SJSA1 (cell line): ENCODE measurements at places on chromosomes 7 and 10.
A peak's percentile ranks its signal among the peaks of the same experiment; 100 is the strongest.

GRCh38 chr10:93180482-93180931, 106.8 kb downstream of the CYP26A1 start:
- DNase-seq = no peak

DNA sequence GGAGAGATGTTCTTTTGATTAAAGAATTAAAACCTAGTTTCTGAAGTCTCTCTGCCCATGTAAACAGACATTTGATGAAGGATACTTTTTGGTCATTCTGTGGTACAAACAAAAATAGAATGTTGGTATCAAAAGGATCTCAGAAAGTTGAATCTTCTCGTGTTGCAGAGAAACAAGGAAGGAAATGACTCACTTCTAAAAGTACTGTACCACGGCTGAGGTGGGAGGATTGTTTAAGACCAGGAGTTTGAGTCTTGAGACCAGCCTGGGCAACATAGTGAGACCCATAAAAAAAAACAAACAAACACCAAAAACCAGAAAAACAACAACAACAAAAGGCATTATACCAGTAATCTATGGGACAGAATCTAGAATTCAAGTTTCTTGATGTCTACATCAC, 69.7 kb downstream of the PRSS58 start:
- DNase-seq = no peak

- DNase-seq = peak; percentile 40
These were observed 51.0 kb upstream of the PPP2R2D start for GRCh38 chr10:131849591-131850382.

- DNase-seq = no peak
These were observed 61.5 kb downstream of the WAC start for GRCh38 chr10:28594406-28594805.

- no peak for DNase-seq
These were observed 18.1 kb upstream of the FAM53B start for GRCh38 chr10:124762281-124762680.

DNA sequence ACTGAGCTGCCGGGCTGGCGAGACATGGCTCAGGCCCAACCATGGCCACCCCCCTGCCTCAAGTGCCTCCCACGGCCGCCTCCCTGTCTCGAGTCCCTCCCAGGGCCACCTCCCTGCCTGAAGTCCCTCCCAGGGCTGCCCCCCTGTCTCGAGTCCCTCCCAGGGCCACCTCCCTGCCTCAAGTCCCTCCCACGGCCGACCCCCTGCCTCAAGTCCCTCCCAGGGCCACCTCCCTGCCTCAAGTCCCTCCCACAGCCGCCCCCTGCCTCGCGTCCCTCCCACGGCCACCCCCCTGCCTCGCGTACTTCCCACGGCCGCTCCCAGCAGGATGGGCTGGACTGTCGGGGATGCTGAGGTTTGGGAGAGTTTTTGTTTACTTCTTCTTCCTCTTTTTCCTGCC, 462.5 kb downstream of the PTPRN2 start:
- no peak for DNase-seq

GRCh38 chr7:113796557-113796956, 122.3 kb downstream of the PPP1R3A start:
- peak; percentile 70 for DNase-seq

DNA sequence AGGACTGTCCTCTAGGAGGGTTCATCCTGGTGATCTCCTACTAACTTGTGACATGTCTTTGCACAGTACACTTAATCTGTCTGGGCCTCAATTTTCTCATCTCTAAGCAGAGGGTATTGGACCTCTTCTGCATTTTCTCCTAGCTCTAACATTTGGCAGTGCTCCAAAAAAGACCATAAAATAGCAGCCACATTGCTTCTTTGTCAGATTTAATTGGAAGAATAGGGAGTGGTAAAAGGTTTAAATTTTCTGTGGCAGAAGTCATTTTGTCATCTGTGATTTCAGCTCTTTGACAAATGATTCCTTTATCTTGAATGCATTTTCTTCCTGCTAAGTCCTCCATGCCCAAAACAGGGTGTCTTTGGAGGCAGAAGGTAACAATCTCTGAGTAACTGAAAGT, 289.9 kb upstream of the LRGUK start:
- DNase-seq = no peak

DNA sequence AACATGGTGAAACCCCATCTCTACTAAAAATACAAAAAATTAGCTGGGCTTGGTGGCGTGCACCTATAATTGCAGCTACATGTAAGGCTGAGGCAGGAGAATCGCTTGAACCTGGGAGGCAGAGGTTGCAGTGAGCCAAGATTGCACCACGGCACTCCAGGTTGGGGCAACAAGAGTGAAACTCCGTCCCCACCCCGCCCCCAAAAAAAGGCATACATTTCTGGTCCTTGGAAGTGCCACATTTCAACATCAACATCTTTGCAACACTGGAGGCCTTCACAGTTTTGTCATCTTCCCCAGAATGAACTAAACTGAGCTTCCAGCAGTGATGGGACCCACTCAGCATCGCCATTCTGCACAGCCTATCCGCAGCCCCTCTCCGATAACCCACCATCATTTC, 36.6 kb downstream of the FAM53B start:
- DNase-seq = no peak

DNA sequence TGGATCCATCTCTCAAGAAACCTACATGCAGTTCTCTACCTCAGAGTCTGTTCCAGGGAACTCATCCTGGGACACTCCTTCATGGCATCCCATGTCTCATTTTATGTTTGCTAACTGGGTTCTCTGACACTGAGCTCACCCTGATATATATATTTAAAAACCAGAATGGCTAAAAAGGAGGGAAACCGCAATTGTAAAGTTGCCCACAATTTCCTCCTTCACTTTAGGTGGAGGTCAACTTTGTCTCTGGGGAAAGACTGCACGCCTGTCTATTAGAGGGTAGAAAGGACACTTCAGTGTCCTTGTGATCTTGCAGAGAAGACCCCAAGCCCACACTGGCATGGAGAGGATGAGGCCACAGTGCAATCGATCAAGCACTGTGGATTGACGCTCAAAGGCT, 131.7 kb downstream of the TEX36 start:
- no peak for DNase-seq

DNA sequence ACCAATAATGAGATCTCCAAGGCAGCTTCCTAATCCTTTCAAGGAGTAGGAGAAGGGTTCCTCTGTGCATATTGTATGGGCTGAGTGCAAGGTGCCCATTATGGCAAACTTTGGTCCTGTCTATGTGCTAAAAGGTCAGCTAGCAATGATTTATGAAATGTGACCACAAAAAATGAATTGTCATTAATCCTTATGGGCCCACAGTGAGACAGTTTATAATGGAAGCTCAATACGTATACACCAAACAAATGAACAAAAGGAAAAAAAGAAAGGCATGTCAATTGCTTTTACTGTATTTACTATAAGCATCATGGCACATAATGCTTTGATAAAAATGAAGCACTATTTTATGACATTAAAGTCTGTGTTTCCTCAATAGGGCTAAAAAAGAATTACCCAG, 54.5 kb downstream of the ELAPOR2 start:
- DNase-seq = no peak

- DNase-seq = no peak
These were observed 59.4 kb downstream of the POM121L12 start for GRCh38 chr7:53094827-53095226.

- no peak for DNase-seq
These were observed 28.7 kb downstream of the MALRD1 start for GRCh38 chr10:19077276-19077675.

DNA sequence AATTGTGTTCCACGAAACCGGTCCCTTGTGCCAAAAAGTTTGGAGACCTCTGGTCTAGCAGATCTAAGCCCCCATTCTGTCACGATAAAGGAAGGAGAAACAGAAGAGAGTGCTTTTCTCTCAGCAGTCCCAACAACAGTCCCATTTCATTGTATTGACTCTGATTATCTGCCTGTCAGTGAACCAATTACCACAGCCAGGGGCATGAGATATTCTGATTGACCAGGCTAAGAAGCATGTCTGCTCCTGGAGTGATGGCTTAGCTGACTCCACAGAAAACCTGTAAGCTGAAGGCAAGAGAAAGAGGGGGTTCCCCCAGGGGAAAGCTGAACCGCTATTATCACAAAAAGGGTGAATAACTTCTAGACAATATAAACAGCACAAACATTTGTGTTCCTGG, 765.4 kb downstream of the SORCS1 start:
- no peak for DNase-seq

DNA sequence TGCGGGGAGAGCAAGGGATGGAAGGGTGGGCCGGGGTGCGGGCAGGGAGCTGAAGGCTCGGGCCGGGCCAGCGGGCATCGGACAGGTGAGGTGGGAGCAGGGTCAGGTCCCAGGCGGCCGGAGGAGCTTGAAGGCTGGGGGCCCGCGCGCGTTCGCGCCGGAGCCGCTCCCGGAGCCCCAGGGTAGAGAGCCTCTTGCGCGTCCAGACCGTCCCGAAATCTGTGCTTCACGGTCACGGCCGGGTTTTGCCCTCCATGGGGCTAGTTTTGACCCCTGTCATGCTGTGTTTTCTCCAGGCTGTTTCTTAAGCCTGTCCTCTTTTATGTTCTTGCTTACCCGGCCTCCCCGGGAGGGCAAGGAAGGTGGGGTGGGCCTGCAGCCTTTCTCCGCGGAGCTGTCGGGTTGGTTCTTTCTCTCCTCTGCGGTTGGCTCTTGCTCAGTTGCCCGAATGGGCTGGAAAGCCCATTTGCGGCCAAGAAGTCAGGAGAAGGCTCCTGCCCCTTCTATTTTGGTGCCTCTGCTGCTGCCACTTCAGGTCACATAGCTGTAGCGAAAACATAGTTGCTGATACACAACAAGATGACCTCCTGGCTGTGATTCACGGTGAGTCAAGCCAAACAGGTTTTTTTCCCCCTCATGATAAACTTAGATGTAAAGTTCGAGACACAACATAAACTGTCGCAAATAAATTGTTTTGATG, 650 bp downstream of the UBE2D1 start:
- no peak for DNase-seq

DNA sequence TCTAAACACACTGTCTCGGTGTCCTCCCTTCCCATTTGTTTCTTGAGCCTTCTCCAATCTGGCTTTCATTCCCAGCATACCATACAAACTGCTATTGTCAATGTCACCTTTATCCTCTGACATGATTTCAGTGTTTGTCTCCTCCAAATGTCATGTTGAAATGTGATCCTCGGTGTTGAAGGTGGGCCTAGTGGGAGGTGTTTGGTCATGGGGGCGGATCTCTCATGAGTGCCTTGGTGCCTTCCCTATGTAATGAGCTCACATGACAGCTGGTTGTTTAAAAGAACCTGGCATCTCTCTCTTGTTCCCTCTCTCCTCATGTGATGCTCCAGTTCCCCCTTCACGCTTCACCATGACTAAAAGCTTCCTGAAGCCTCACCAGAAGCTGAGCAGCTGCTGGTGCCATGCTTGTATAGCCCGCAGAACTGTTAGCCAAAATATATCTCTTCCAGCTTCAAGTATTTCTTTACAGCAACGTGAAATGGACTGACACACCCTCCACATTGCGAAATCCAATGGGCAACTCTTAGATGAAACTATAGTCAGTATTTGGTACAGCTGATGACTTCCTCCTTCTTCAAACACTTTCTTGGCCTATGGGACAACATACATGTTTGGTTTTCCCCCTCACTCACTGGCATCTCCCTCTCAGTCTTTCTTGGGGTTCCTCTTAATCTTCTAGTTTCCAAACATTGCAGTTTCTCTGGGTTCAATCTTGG, 27.8 kb downstream of the RNLS start:
- DNase-seq = no peak

DNA sequence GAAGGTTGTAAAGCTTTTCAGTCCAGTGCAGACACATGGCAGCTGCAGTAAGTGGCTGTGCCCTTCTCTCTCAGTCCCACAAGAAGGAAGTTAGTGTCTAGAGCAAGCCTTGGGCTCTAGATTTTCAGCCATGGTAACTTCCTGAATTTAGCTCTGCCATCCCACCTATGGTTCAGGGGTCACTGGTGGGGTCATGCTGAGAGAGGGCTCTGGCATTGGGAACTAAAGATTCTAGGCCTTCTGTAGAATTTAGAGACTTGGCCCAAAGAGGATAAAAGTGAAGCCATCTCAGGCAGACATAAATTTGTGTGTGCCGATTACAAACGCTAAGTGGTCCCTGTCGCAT, 113.5 kb downstream of the COL13A1 start:
- DNase-seq = no peak

- DNase-seq = no peak
These were observed 88.9 kb downstream of the GTF2IRD1 start for GRCh38 chr7:74542558-74543117.

DNA sequence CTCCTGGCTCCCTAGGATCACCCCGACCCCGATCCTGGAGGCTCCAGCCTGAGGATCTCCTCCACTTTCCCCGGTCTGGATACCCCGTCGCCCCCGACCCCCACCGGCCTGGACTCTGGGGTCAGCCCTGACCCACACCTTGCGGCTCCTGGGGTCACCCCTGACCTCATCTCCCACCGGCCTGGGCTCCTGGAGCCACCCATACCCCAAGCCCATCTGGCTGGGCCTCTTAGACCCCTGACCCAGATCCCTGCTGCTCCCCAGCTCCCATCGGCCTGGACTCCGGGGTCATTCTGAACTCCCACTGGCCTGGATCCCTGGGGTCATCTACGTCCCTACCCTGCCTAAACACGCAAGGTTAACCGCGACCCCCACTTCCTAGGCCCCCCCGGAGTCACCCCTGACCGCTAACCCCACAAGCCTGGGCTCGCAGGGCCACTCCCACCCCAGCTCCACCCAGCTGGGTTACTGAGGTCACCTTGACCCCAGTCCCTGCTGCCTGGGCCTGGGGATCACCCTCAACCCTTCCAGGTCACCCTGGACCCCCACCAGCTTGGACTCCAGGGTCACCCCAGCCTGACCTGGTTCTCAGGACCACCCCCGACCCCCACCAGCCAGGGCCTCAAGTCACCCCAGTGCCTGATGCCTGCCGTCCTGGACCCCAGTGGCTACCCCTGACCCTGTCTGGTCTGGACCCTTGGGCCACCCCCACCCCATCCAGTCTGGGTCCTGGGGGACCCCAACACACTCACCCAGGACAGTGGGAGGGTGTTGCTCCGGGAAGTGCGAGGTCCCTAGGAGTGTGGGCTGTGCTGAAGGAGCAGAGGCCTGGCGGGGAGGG, 1.2 kb downstream of the FOXK1 start:
- DNase-seq = no peak

- peak; percentile 47 for DNase-seq
These were observed at the start of gene UFSP1 for GRCh38 chr7:100888988-100889750. TSS of gene UFSP1 (minus strand) at chr7:100889715. CDS start at chr7:100889271, 444 bp downstream.

DNA sequence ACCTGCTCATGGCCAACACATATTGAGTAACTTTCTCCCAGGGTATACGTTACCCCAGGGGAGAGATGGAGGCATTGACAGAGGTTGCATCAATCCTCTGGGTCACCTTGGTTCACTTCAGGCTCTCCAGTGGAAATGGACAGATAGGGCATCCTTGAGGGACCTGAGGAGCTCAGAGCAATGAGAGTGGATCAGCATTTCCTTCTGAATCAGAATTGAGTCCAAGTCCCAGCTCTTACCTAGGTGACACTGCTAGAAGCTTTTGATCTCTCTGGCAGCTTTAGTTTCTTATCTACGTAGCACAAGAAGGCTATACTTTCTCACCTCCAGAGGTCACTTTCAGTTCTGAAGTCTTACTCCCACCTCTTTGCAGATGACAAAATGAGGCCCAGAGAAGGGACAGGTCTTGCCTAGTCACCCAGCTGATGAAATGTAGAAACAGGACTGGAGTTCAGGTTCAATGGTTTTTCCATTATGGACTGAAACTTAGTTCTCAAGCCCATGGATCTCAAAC, 35.2 kb downstream of the PANK1 start:
- no peak for DNase-seq
